ENCODE measurements at places on chromosomes 2 and 18. TPM values are rescaled to one million over a fixed set of nuclear protein-coding genes. Genes with fewer than 3 reads are reported as not detected.

GRCh38 chr18:4603955-4604354 lies 148.8 kb upstream of the DLGAP1 start:
- no peak for DNase-seq

GRCh38 chr18:33851546-33852078 lies 273.6 kb downstream of the ASXL3 start:
- DNase-seq, result no peak

- DNase-seq, result no peak
Observed at GRCh38 chr2:108617617-108618016, 83.3 kb downstream of the LIMS1 start.

DNA sequence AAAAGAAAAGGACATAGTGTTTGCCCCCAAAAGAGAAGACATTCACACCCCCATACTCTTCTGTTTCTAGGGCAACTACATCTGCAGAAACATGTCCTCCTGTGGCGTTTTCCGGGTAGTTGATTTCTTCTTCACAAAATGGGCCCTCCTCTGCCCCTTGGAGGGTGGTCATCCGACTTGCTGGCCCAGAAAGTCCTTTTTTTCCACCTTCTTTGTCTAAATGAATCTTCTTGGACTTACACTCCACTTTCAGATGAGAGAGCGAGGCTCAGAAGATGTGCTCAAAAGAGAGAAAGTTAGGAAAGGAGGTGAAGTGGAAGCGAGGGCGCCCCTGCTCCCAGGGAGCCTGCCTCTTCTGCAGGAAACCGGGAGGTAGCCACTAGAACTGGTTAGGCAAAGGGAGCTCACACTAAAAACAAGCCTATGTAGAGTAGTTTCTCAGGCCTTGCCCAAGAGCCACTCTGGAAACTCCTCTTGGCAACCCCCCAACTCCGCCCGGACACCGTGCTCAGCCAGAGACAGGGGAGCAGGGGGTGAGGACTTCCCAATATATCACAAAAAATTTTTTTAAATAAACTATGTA lies 10.2 kb upstream of the SIX3 start:
- DNase-seq, result no peak

DNA sequence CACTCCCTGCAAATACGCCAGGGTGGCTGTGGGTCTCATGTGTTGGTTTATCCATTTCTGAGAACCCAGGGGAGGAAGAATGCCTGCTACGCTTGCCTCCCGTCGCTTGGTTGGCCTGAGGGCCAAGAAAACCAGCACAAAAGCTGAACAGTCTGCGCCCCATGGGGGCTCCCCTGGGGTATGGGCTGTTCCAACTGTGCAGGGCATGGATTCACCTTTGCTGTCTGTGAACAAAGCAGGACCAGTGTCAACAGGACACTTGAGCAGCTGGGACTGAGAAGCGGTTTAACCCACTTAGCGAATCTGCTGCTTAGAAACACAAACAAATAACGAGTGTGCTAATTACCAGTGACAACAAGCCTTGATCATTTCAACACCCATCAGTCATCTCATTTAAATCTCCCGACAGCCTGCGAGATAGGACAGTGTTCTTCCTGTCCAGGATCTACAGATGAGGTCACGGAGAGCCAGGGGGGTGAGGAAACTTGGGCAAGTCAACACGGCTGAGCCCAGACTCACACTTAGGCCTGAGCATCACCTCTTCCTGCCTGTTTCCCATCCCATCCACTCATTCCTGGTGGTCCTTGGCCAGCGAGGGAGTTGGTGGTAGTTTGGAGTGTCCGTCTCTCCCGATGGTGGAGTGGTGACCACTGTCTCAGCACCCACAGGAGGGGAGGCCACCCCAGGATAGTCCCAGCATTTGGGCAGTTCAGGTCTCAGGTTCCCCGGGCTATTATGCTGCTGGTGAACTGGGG lies 111.6 kb upstream of the HAAO start:
- no peak for DNase-seq

NEU2 gene
- total RNA-seq, result not detected

- peak; percentile 89 for DNase-seq
Observed at GRCh38 chr18:32661486-32662299, 111.1 kb downstream of the KLHL14 start.

CLEC4F gene
- not detected for total RNA-seq
